ENCODE measurements at places on chromosomes 5 and 9.

DNA sequence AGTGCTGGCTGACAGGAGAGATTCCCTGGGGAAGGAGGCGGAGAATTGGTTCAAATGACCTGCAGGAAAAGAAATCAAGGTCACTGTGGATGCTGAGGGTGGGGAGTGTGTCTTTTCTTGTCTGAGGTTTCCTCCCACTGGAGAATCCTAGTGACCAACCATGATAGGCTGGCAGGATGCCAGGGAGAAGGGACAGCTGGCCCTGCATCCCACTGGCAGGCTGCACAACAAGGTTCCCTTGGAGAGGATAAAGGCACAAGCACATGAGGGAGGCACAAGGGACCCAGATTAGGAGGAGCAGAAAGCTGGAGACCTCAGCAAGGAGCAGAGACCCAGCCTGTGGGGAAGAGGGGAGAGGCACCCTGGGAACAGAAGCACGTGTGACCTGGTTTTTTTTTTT is 11.4 kb upstream of the ZDHHC12 start:
- no peak overlapping the region for H3K4me3 ChIP-seq
- H3K4me1 ChIP-seq, result no peaks in the 10 kb centered on the region
- H3K27me3 ChIP-seq, result no peaks in the 10 kb centered on the region
- DNase-seq, result no peak
- H3K36me3 ChIP-seq, result peaks cover 35% of the 10 kb centered on the region

- no peak overlapping the region for H3K27ac ChIP-seq
- H3K4me3 ChIP-seq, result no peak overlapping the region
- H3K4me1 ChIP-seq, result no peaks in the 10 kb centered on the region
- no peak for DNase-seq
Measured at GRCh38 chr9:92147030-92147851, 32.0 kb upstream of the SPTLC1 start.

GRCh38 chr5:93092349-93093105 is 488.5 kb downstream of the NR2F1-AS1 start:
- no peaks in the 10 kb centered on the region for H3K36me3 ChIP-seq
- H3K27me3 ChIP-seq, result no peaks in the 10 kb centered on the region
- no peaks in the 10 kb centered on the region for H3K4me1 ChIP-seq
- H3K27ac ChIP-seq, result no peak overlapping the region
- no peak overlapping the region for H3K4me3 ChIP-seq
- DNase-seq, result no peak

DNA sequence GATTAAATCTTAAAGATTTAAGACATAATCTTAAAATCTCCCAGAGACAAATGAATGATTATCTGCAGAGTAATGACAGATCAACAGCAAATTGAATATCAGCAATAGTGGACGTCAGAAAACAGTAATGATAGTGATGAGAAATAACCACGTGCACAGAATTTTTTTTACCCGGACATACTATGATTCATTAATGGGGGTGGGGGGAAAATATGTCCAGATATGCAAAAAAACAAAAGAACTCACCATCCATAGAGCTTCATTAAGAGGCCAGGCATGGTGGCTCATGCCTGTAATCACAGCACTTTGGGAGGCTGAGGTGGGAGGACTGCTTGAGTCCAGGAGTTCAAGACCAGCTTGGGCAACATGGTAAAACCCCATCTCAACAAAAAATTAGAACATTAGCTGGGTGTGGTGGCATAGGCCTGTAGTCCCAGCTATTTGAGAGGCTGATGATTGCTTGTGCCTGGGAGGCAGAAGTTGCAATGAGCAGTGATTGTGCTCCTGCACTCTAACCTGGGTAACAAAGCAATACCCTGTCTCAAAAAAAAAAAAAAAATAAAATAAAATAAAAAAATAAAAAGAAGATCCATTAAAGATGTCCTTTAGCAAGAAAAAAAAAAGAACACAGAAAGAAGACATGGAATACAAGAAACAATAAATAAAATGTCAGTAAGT is 30.9 kb upstream of the SHOC1 start:
- no peak overlapping the region for H3K4me3 ChIP-seq
- no peak for DNase-seq
- H3K4me1 ChIP-seq, result no peaks in the 10 kb centered on the region
- H3K27ac ChIP-seq, result no peak overlapping the region

DNA sequence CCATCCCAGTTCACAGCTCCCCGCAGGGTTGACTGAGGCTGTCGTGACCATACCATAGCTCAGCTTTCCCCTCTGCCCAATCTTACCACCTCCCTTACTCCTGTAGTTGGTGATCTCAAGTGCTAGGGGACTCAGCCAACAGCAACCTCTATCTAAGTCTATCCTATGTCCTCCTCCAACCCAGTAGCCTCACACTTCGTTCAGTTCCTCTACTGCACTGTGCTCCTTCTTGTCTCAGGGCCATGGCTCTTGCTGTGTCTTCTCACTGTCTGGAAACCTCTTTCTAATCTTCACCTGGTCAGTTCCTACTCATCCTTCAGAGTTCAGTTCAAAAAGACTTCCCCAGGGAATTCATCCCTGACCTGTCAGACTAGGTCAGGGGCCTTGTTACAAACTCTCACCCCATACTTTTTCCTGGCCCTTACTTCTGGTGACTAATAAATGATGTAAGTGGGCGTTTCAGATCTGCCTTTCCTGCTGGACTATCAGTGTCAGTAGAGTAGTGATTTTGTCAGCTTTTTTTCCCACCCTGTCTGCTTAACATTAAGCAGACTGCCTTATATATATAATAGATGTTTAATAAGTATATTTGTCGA is 53.6 kb upstream of the NR3C1 start:
- no peak overlapping the region for H3K4me3 ChIP-seq
- H3K36me3 ChIP-seq, result no peaks in the 10 kb centered on the region
- no peaks in the 10 kb centered on the region for H3K4me1 ChIP-seq

GRCh38 chr9:99076483-99077171 is 28.3 kb upstream of the TGFBR1 start:
- H3K36me3 ChIP-seq, result peaks cover 5% of the 10 kb centered on the region
- H3K4me1 ChIP-seq, result peaks cover 67% of the 10 kb centered on the region
- H3K4me3 ChIP-seq, result peak overlapping the region; percentile 73
- H3K27me3 ChIP-seq, result no peaks in the 10 kb centered on the region

- no peak overlapping the region for H3K27ac ChIP-seq
- H3K36me3 ChIP-seq, result no peaks in the 10 kb centered on the region
- no peak for DNase-seq
- H3K4me1 ChIP-seq, result no peaks in the 10 kb centered on the region
Measured at GRCh38 chr9:24245988-24246387, 299.7 kb downstream of the IZUMO3 start.
